ENCODE measurements at places on chromosomes 13 and 19. TPM values are rescaled to one million over a fixed set of nuclear protein-coding genes. Genes with fewer than 3 reads are reported as not detected.

DNA sequence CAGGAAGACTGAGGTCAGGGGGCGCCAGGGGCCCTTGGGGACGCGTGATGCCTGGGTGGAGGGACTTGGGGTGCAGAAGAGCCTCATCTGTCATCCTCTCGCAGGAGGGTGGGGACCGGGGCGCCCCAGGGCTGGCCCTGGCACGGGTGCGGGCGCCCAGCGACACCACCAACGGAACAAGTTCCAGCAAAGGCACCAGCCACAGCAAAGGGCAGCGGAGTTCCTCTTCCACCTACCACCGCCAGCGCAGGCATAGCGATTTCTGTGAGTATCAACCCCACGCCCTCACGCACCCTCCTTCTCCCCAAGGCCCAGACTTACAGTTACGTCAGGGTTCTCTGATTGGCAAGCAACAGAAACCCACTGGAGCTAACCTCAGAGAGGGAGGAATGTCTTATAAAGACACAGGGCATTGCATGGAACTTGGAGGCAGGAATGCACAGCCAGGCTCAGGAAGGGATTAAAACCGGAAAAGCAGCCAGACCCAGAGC lies 29.4 kb downstream of the MARK4 start:
- DNase-seq, result no peak

SLC25A41 gene
- not detected for total RNA-seq

ZNF177 gene
- total RNA-seq, result 2.4 TPM

DNA sequence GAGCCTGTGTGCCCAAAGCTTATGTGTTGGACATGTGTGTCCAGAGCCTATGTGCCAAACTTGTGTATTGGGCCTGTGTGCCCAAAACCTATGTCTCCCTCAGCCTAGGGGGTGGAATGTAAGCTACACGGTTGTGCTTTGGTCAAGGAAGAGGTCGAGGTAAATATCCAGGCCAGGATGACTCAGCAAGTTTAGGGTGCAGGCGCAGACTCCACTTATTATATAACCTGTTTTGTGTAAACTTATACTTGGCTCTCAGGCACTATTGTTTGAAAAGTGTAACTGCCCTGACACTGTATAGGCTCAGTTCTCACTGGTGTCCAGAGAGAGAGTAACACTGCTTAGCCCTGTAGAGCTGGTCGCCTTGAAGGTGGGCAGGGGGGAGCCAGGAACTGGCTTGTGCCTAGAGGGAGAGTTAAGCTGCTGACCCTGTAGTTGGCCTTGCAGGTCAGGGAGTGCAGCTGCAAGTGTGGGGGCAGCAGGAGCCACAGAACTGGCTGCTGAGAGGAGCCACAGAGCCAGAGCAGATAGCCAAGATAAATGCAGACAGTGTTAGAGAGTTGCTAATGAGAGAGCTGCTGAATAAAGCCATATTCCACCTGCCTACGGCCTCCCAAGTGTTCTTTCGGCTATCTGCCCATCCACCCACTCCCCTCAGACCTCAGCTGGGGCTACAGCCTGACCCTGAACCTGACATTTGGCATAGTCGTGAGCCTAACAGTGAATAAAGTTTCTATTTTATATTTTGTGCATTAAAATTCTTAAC lies 517.2 kb upstream of the SLITRK1 start:
- DNase-seq, result no peak

C1QTNF9 gene
- total RNA-seq, result 2.5 TPM

- DNase-seq, result peak; percentile 66
Observed at GRCh38 chr19:38093587-38093986, 130.4 kb downstream of the DPF1 start.
